Pulmonary artery endothelial cell (primary cell): ENCODE measurements at places on chromosomes 1 and 21.

DNA sequence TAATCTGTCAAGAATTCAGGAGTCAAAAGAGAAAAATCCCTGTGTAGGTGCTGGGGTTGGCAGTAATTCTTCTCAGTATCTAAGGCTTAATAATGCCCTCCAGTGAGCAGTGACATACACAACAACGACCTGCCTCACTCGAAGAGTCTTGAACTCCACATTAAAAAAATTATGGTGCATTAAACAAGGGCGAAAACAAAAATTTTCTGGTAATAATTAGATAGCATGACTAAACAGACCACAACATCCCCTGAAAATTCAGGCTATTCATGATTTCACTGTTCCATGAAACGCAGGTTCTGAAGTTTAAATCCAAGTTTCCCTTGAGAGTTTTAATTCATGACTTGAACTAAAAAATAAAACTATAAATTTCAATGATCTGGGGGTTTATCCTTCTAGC, 5.1 kb downstream of the SRSF4 start:
- no peak for DNase-seq

DNA sequence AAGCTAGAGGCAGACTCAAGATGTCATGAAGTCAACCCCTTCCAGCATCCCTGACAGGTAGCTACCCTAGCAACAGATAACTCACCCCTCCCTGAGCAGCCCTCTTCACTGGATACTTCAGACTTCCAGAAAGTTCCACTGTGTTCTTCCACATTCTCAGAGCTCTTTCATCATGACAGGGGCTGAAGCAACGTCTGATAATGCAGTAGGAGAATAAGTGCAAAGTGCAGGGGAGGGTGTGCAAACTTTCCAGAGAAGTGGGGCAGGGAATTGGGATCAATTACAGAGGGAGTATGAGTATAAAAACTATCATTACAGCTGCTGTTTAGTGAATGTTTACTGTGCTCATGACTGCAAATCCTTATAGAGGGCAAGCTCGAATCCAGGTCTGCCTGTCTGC, 26.4 kb upstream of the FOXE3 start:
- DNase-seq = no peak

- no peak for DNase-seq
Observed at GRCh38 chr1:9193233-9193625, 41.3 kb upstream of the H6PD start.

DNA sequence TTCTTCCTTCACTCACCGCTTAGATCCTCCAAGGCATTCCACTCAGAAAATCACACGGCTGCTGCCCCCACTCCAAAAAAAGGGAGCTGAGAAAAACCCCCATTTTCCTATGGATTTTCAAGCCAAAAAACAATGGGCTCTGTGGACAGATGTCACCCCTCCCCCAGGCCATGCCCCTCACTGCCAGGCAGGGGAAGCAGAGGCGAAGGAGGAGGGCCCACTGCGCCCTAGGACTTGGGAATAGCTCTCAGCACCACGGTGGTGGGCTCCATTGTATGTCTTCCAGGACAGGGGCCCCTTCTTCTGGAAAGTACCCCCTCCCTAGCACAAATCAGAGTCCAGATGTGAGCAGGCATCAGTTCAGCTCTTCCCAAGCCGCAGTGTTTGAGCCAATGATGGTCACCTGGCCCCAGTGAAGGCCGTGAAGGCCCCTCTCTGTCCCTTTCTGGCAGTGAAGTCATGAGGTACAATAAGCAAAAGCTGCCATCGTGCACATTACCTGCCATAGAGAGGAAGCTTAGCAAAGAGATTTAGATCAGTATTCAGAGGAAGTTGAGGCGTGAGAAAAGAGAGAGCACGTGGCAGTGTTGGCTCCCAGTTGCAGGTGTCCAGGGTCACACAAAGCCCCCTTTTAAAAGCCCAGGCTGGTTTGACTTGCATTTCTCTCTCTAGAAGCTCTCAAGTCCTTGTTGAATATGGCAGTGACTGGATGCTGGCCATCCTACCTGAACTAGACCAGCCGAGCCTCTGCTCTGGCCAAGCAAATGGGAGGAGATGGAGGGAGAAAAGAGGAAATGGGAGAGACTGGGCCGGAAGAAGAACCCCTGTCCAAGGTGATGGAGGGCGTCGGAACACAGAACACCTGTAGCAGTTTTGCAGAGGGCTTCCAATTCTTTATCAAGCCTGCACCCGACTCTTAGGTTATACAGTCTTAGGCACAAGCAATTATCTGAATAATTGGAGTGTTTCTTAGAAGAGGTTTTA, 149.0 kb downstream of the TOMM20 start:
- DNase-seq = no peak

DNA sequence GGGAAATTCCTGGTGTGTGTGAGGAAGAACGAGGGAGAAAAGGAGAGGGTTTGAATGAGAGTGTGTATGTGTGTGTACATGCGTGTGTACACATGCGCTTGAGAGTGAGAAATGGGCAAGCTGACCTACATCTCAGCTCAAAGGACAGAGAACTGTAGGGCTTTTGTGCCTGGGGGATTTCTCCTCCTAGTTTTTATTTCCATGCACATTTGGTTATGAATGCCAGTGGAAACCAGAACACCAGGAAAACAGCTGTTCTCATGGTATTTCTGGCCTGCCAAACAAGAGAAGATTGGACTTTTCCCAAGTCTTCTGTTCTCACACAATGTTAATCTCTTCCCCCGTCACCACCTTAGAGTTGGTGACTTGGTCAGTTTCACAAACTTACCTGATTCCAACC, 45.2 kb downstream of the SLC44A3 start:
- DNase-seq = peak; percentile 64

GRCh38 chr1:83573776-83574175, 425.2 kb downstream of the TTLL7 start:
- no peak for DNase-seq
